ENCODE measurements at places on chromosomes 12 and 14. TPM values are rescaled to one million over a fixed set of nuclear protein-coding genes. Genes with fewer than 3 reads are reported as not detected.

DNA sequence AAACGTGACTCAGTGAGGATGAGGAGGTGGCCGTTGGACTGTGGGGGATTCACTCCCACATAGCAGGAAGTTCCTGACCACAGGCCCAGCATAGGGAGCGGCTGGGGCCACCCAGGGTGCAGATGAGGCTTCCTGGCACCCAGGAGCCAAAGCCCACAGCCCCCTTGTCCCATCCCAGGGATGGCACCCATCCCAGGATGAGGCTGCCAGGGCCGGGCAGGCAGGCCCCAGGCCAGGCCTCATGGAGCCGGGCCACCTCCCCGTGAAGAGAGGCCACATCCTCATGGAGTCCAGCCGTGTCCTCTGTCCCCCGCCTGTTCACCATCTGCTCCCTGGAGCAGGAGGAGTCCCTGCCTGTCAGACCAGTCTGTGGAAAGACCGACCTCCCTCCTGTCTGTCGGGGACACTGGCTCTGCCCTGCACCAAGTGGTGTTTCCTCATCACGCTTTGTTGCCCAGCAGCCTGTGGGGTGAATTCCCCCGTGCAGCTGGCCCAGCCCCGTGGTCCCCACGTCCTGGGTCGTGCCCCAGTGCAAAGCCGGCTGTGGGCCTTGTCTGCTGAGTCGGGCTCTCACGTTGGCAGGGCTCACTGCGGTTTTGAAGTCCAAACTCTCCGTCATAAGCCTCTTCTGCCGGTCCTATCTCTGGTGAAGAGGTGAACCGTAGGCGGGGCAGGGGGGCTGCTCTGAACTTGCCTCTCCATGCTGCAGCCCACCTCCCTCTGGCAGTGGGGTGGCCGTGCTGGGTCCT, 24.5 kb downstream of the MMP17 start:
- peaks cover 12% of the 10 kb centered on the region for H3K4me1 ChIP-seq
- peaks cover 57% of the 10 kb centered on the region for H3K27me3 ChIP-seq
- no peak overlapping the region for H3K27ac ChIP-seq
- H3K4me3 ChIP-seq, result no peak overlapping the region
- no peak for DNase-seq

C1S gene
- 25.2 TPM for total RNA-seq

DNA sequence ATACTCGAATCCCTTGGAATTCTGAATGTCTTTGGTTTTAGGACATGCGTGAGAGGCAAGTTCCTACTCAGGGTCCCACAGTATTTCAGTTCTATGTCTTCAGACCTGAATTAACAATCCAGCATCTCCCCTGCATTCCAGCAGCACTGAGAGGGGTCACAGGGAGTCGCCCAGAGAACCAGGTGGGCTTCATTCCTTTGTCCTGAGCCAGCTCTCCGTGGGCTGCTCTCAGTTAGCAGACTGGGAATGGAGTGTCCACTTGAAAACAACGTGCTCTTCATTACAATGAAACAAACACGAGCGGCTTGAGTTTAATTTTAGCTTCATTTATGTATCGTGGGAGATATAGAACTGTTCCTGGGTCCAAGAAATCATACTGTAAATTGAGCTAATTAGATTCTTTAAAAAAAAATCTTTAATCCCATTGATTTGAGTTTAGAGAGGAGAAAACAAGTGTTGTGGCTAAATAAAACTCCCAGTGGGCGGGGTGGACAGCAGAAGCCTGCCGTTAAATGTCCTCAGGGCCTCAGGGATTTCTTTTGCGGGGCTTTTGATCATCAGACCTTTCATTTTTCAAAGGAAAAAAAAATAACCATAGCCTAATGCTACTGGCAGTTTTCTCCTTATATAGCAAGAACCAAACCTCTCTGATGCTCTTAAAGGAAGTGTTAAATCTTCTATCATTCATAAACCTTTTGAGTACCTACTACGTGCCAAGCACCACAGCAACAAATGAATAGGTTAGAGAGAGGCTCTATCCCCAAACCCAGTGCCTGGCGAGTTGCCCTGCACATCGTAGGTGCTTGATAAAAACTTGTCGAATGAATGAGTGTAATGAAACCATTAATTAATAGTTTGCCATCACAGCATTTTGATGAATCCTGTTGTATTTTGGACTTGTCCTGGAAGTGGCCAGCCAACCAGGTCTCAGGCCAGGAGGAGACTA, 140.4 kb downstream of the CHST11 start:
- no peak overlapping the region for H3K27ac ChIP-seq
- H3K36me3 ChIP-seq, result no peaks in the 10 kb centered on the region
- H3K4me3 ChIP-seq, result no peak overlapping the region
- H3K4me1 ChIP-seq, result peaks cover 48% of the 10 kb centered on the region

- H3K27ac ChIP-seq, result no peak overlapping the region
- no peaks in the 10 kb centered on the region for H3K27me3 ChIP-seq
- no peaks in the 10 kb centered on the region for H3K36me3 ChIP-seq
- no peak for DNase-seq
- H3K4me3 ChIP-seq, result no peak overlapping the region
These were observed 277.7 kb downstream of the TMTC2 start for GRCh38 chr12:82964446-82964845.

DNA sequence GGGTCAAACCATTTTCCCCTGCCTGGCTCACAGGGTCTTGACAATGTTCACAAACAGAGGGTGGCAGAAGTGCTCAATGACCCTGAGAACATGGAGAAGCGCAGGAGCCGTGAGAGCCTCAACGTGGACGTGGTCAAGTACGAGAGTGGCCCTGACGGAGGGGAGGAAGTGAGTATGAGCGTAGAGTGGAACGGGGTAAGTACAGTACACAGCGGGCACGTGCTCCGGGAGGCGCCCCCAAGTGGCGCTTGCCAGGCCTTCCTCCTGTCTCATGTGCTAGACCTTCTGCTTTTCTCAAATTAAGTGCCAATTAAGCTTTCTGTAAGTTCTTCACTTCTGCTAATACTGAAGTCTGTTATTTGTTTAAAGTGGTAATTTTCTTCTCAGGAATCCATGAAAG, 35.9 kb downstream of the XRCC3 start:
- no peaks in the 10 kb centered on the region for H3K4me1 ChIP-seq
- peaks cover 100% of the 10 kb centered on the region for H3K36me3 ChIP-seq
- H3K4me3 ChIP-seq, result no peak overlapping the region

RPS6KL1 gene
- 1.3 TPM for total RNA-seq

- H3K27ac ChIP-seq, result no peak overlapping the region
- H3K4me3 ChIP-seq, result no peak overlapping the region
- no peak for DNase-seq
- no peaks in the 10 kb centered on the region for H3K36me3 ChIP-seq
These were observed 6.6 kb downstream of the P2RX7 start for GRCh38 chr12:121139286-121139685.

CALM1 gene
- total RNA-seq, result 356 TPM

SERPINA9 gene
- not detected for total RNA-seq

- peaks cover 6% of the 10 kb centered on the region for H3K4me1 ChIP-seq
- H3K27ac ChIP-seq, result no peak overlapping the region
- H3K27me3 ChIP-seq, result no peaks in the 10 kb centered on the region
These were observed 151.0 kb upstream of the GZMB start for GRCh38 chr14:24784981-24785380.

CMAS gene
- 50.4 TPM for total RNA-seq

GRCh38 chr14:106842687-106843086, 1316.3 kb downstream of the TMEM121 start:
- DNase-seq, result no peak
- no peaks in the 10 kb centered on the region for H3K36me3 ChIP-seq
- no peak overlapping the region for H3K27ac ChIP-seq
- H3K27me3 ChIP-seq, result no peaks in the 10 kb centered on the region
- no peaks in the 10 kb centered on the region for H3K4me1 ChIP-seq

- H3K4me3 ChIP-seq, result peak overlapping the region; percentile 27
- H3K36me3 ChIP-seq, result no peaks in the 10 kb centered on the region
- no peak for DNase-seq
- H3K27me3 ChIP-seq, result no peaks in the 10 kb centered on the region
- no peak overlapping the region for H3K27ac ChIP-seq
- no peaks in the 10 kb centered on the region for H3K4me1 ChIP-seq
These were observed 25.0 kb upstream of the HSPB8 start for GRCh38 chr12:119153477-119154434.

RXYLT1 gene
- total RNA-seq, result 6.9 TPM

DNA sequence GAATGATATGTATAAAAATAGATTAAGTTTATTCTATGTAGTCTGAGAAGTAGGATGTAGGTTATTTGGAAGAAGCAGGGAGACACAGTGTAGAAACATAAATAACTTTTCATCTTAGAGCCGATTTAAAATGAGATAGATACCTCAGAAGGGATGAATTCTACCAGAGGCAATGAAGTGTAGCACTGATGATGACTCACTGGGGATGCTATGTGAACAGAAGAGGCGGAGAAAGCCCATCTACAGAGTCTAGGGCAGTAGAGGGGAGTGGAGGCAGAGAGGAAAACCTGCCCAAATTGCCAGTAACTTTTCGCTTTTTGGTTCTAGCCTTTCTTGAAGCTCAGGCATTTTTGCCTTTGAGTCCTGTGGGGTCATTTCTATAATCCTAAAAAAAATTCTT, 451.8 kb downstream of the ATP23 start:
- no peaks in the 10 kb centered on the region for H3K4me1 ChIP-seq
- no peak for DNase-seq
- H3K36me3 ChIP-seq, result no peaks in the 10 kb centered on the region
- H3K4me3 ChIP-seq, result no peak overlapping the region
- no peaks in the 10 kb centered on the region for H3K27me3 ChIP-seq

DNA sequence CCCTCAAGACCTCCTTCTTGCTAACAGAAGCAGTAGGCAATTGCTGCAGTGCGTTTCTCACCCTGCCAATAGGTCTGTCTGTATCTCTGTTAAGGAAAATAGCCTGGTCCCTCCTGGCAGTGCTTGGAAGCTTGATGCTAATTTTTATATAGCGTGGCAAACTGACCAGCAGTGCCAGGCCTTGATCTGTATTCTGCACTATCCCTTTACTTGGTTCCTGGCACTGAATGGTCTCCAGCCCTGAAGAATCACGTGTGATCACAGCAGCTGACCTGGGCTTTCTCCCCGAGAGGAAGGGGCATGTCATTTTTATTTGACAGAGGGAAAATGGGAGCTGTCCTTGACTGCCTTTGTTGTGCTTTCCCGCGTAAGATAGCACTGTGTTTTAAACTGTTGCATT, 48.7 kb upstream of the TRAF3 start:
- H3K27ac ChIP-seq, result no peak overlapping the region
- no peaks in the 10 kb centered on the region for H3K4me1 ChIP-seq
- no peaks in the 10 kb centered on the region for H3K27me3 ChIP-seq
- no peak overlapping the region for H3K4me3 ChIP-seq
- DNase-seq, result no peak

DNA sequence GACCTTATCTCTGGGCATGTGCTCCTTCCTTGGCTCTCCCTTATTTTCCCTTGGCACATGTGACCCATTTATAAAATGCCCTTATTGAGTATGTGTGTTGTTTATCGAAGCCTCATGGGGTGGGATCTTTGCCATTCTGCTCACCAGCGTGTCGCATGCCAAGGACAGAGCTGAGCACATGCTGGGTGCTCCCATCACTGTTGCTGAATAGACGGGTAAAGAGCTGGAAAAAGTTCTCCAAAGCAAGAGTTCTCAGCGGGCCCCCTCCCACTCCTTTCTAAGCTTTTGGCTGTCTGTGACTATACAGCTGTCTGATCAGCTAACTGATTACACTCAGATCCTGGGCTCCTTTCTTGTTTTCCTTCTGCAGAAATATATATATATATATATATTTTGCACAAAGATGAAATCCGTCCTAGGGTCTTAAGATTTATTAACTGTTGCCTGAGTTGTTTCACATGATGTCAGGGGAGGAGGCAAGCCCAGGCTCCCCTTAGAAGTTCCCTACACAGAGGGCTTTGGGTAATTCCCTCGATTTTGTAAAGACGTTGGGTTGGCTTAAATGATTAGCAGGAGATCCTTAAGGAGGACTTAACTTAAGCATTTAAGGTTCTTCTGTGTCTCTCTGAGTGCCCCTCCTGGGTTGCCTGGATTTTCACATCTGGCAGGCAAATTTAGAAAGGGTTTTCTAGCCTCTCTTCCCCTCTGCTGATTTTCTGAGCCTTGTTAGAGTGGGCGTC, 71.6 kb downstream of the TMEM132C start:
- no peak for DNase-seq
- H3K4me1 ChIP-seq, result no peaks in the 10 kb centered on the region
- no peaks in the 10 kb centered on the region for H3K27me3 ChIP-seq
- H3K36me3 ChIP-seq, result no peaks in the 10 kb centered on the region
- H3K4me3 ChIP-seq, result no peak overlapping the region

RERGL gene
- 0.48 TPM for total RNA-seq

- H3K27me3 ChIP-seq, result no peaks in the 10 kb centered on the region
- H3K4me1 ChIP-seq, result no peaks in the 10 kb centered on the region
- no peaks in the 10 kb centered on the region for H3K36me3 ChIP-seq
- no peak overlapping the region for H3K27ac ChIP-seq
These were observed 18.7 kb downstream of the IQSEC3 start for GRCh38 chr12:85191-85666.

ASCL1 gene
- not detected for total RNA-seq

DNA sequence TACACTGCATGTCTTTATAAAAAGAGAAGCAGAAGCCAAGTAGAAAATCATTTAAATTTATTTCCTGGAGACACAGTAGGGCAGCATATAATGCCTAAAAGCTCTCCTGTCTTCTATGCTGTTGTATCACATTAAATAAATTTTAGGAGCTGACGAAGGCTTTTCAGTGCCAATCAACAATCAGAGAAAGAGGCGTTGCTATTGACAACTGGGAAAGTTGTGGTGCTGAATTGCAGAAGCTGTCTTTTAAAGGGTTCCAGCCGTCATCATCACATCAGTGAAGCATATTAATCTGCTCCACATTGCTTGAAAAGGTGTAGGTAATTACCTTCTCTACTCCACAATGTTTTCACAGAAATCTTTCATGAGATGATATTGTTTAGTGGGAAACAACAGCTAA, 103.9 kb downstream of the FSCB start:
- no peak for DNase-seq
- H3K4me1 ChIP-seq, result no peaks in the 10 kb centered on the region
- H3K27me3 ChIP-seq, result no peaks in the 10 kb centered on the region
- no peak overlapping the region for H3K4me3 ChIP-seq
- no peak overlapping the region for H3K27ac ChIP-seq

DNA sequence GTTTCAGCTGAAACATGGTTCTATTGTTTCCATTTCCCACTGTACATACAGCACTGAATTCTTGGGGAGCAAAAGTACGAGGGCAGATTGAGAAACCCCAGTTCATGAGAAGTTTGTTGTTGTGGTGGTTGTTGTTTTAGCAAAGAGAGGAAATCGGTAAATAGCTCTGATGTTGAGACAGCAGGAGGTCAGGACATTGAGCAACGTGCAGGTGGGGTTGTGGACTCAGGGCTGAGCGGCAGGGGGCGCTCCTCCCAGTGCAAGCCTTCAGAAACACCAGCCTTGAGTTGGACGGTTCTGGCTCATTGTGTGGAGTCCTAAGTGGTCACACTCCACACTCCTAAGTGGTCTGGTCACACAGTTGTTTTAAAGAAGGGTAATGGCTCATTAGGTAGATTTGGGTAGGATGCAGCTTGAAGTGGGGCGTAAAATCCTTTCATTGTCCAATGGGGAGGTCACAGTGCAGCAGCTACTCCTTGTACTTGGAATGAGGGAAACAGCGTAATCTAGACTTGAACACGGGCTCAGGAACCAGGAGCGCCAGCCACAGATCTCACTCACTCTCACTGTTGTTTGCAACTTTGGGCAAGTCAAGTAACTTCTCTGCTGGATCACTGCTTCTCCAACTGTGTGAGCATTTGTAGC, 14.5 kb upstream of the PWP1 start:
- H3K27me3 ChIP-seq, result no peaks in the 10 kb centered on the region
- DNase-seq, result no peak
- H3K4me1 ChIP-seq, result no peaks in the 10 kb centered on the region
- H3K4me3 ChIP-seq, result no peak overlapping the region
- H3K36me3 ChIP-seq, result no peaks in the 10 kb centered on the region
- H3K27ac ChIP-seq, result no peak overlapping the region

- peaks cover 92% of the 10 kb centered on the region for H3K4me1 ChIP-seq
- peaks cover 5% of the 10 kb centered on the region for H3K36me3 ChIP-seq
- H3K27me3 ChIP-seq, result no peaks in the 10 kb centered on the region
- H3K4me3 ChIP-seq, result no peak overlapping the region
- H3K27ac ChIP-seq, result peak overlapping the region; percentile 99
These were observed 2.4 kb upstream of the CRIP1 start for GRCh38 chr14:105484069-105484996.
